LNCaP clone FGC (cell line): ENCODE measurements at places on chromosomes 1 and 21.

DNA sequence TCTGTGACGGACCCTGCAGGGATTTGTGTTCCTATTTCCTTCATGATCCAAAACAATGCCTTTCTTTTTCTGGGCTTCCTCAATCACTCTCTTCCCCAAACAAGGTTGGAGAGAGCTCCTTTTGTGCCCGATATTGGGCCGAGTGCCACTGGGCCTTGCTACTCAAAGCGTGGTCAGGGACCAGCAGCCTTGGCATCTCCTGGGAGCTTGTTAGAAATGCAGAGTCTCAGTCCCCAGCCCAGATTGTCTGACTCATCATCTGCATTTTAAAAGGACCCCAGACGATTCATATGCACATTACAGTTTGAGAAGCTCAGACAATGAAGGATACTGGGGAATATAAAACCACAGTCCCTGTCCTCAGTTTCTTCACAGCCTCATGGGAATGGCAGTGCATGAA, 19.9 kb downstream of the ADORA1 start:
- no peak for DNase-seq

DNA sequence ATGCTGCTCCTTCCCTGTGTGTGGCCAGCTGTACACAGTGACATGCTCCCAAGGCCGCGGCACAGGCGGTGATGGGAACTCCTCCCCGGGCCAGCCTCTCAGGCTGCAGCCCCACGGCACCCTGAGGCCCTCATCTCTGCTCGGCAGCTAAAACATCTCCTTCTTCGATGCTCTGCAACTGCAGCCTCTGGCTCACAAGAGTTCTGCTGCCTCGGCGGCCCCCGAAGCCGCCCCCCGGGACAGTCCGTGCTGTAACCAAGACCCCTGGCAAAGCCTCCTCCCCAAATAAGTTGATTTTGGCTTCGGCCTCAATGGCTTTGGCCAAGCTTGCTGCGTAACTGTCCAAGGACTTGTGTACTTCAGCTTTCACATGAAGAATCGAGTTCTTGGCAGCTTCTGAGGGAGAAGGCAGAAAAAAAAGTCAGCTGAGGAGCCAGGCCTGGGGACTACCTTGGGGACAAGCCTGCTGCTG, 51.3 kb downstream of the GPR161 start:
- no peak for DNase-seq

DNA sequence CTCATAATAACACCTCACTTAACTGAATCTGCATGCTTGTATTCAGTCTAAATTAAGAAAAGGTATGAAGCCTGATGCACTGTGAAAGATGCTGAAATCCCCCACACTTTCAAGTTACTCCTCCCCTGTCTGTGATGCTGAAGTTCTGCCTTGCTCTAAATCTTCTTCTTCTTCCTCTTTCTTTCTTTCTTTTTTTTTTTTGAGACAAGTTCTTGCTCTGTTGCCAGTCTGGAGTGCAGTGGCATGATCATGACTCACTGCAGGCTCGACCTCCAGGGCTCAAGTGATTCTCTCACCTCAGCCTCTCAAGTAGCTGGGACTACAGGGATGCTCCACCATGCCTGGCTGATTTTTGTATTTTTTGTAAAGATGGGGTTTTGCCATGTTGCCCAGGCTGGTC, 231.0 kb upstream of the B3GALT2 start:
- DNase-seq, result no peak

- no peak for DNase-seq
Measured at GRCh38 chr1:31007462-31007991, 58.0 kb downstream of the PUM1 start.

GRCh38 chr1:214854126-214854875, 228.2 kb upstream of the KCNK2 start:
- no peak for DNase-seq

DNA sequence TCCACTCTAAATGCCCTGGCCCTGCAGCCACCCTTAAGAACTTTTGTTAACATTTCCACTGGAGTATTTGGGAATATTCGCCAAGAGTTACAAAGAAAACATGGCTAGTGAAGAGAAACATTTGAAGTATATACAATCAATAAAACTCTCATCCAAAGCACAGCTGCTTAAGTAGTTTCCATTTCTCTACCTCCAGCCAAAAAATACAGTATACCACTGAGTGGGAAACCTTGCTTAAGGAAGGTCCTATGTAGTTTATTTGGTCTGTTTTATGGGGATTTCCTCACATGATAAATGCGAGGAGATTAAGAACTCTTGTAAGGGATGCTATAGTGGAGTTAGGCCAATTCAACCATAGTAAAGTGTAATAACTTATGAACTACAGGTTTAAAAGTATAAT, 382.5 kb downstream of the NEGR1 start:
- DNase-seq, result no peak

GRCh38 chr1:9443913-9444445, 95.3 kb upstream of the SLC25A33 start:
- DNase-seq, result no peak

DNA sequence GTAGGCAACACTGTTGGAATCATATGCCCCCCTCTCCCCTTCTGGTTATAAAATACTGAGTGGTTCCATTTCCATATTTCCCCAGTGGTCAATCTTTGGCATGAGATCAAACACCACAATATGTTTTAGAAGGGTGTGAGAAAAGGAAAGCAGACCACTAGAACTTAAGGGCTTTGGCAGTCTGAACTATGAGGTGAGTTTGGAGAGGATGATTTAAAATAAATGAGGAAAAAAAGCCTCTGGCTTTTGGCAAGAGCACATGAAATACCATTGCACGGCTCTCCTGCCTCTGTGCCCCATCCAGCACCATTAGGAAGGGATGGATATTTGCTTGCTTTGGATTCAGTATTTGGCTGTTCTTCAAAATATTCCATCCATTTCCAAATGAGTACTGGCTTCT, 339.5 kb upstream of the C1orf87 start:
- DNase-seq, result no peak

DNA sequence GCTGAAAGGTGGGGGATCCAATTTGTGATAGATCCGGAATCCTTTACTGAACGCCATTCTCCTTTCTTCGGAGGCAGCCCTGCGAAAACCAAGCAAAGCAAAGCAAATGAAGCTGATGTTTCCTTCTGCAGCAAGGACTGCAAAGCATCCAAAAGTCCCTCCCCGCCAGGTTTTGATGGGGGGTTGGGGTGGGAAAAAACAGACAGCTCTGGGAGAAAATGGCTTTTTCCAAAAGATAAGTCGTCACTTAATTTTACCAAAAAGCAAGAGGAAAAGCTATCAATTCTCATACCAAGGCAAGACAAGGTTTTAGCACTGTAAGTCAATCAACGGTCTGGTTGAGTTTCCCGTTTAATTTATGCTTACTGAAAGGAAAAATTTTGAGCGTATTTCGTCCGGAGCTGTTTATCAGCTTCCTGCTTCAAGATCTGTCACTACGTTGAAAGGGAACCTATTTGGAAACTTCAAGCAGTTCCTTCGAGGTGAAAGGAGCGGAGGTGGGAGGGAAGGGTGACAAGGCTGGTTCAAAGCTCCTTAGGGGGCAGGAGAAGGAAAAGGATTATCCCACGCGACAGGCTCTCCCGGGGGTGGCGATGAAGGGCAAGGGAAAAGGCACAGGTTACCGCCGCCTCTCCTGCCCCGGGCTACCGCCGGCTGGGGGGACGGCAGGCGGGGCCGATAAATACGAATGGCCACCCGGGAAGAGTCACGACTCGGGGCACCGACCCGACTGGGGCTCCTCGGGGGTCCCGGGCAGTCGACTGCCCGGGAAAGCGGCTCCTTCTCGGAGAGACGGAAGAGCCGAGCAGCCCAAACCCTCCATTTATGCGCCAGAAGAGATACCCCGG, 750 bp downstream of the SYNJ1 start:
- DNase-seq, result no peak

GRCh38 chr1:201253411-201253810, 29.9 kb upstream of the PKP1 start:
- DNase-seq, result no peak

GRCh38 chr21:35053356-35054096, 4.4 kb upstream of the RUNX1 start:
- no peak for DNase-seq

DNA sequence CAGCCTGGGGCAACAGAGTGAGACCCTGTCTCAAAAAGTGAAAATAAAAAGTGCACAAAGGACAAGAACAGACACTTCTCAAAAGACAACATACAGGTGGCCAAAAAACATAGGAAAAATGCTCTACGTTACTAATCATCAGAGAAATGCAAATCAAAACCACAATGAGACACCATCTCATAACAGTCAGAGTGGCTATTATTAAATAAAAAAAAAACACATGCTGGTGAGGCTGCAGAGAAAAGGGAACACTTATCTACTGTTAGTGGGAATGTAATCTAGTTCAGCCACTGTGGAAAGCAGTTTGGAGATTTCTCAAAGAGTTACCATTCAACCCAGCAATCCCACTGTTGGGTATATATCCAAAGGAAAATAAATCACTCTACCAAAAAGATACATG, 173.2 kb downstream of the SMYD3 start:
- DNase-seq, result no peak

DNA sequence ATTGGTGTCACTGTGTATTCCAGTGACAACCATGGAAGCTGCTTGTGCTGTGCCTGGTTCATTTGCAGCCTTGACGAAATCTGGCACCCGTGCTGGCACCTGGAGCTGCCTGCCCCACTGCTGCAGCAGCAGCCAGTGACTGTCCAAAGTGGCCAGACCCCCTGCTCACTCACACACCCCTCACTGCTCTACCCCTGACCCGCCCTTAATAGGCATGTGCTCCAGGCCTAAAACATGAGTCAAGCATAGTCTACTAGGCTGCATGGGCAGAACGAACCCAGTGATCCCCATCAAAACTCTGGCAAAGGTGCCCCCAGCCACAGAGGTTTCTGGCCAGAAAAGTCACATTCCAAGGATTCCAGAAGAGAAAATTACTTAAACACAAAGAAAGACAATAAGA, 7.7 kb downstream of the PRAMEF1 start:
- no peak for DNase-seq

GRCh38 chr1:244826712-244827111, 8.7 kb upstream of the COX20 start:
- DNase-seq, result peak; percentile 71

- DNase-seq, result no peak
Measured at GRCh38 chr1:217188280-217189237, 442.3 kb downstream of the GPATCH2 start.

DNA sequence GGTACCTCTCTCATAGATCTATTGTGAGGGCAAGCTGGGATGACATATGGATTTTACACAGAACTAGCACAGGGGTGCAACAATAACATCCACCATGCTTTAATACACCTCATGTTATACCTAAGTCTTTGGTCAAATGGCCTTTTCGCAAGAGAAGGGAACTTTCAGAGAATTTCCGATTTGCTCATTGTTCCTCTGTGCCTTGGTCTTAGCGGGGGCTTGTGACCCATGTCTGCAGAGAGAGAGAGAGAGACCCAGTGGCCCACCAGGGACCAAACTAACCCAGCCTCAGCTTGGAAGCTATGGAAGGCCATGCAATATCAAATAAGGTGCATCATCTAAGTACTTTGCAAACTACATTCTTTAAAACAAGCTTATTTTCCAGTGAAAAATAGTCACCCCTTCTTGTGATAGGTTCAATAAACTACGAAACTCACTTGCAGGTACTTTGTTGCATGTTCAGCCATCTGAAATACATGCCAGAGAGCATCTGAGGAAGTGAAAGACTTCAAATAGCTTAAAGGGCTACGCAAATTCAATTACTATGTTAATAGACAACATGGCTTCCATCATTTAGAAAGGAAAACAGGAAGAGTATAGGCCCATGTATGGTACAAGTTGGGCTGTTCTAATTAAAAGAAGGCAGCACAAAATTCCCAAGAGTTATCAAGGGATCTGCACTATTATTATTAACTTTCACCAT, 100.7 kb downstream of the KCNN3 start:
- DNase-seq, result no peak

DNA sequence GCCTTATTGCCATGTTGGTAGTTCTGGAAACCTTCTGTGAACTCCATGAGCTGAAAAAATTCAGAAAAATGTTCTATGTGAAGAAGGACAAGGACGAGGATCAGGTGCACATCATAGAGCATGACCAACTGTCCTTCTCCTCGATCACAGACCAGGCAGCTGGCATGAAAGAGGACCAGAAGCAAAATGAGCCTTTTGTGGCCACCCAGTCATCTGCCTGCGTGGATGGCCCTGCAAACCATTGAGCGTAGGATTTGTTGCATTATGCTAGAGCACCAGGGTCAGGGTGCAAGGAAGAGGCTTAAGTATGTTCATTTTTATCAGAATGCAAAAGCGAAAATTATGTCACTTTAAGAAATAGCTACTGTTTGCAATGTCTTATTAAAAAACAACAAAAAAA, 57.4 kb downstream of the KCNK1 start:
- DNase-seq, result no peak

DNA sequence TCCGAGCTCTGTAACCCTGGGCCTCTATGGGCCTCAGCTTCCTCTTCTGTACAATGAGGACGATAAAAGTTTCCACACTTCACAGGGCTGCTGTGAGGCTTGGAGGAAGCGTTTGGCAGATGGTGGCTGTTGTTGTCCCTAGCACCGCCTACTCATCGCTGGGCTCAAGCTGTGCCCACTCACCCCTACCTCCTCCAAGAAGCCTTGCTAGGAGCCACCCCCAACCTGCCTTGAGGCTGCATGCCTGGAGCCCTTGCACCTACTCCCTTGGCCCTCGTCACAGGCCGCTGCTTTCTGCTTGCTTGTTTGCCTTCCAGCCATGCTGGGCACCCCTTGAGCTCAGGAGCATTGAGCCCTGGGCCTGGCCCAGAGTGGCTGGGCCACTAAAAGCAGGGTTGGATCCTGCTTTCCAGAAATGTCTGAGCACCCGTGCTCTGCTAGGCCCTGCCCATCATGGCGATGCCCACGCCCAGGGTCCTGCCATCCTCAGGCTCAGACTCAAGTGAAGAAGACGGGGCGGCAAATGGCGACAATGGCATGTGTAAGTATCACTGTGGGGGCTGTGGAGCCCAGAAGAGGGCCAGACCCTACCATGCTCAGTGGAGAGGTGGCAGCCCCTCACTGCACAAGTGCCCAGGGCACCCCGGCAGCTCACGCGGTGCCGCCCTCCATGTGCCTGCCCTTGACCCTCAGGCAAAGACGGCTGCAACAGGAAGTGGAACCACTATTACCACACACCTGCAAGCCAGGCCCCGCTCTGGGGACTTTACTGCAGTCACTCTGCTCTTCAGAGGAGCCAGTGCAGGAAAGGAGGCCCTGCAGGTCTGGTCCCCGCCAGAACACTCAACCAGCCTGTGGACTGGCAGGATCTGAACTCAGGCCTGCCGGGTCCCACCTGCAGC, 9.5 kb downstream of the SH3BGRL3 start:
- no peak for DNase-seq

- no peak for DNase-seq
Measured at GRCh38 chr1:54037476-54037875, 15.5 kb downstream of the TMEM59 start.

GRCh38 chr1:54337928-54338327, 68.3 kb downstream of the SSBP3 start:
- DNase-seq, result no peak

- DNase-seq, result no peak
Measured at GRCh38 chr1:1348420-1349255, 580 bp downstream of the DVL1 start.
